ENCODE measurements at places on chromosomes 7 and 10.

DNA sequence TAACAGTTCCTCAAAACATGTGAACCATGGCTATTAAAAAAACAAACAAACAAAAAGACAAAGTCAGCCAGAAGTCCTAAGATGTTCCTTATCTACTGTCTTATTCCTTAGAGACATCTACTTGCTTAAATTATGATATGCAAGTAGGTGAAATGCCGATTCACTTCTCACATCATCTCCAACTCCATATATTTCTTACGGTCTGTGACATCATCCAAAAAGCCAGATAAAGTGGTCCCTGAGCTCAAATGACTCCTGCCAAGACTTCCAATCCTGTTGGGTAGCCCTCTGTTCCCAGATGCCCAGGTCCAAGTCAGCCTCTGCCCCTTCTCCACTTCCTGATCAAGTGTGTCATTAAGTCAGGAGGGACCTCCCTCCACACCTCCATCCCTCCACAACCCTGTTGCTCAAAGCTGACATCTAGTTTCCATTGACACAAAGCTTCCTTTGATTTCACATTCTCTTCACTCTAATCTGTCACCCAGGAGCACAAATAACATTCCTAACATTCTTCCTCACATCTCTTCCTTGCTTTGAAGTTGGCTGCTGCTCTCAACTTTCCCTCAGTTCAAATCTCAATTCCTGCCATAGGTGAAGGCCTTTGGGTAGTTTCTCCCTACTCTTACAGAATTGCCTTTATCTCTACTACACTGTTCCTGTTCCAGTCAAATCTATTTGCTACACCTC is 56.1 kb upstream of the PDLIM1 start:
- DNase-seq: no peak

DNA sequence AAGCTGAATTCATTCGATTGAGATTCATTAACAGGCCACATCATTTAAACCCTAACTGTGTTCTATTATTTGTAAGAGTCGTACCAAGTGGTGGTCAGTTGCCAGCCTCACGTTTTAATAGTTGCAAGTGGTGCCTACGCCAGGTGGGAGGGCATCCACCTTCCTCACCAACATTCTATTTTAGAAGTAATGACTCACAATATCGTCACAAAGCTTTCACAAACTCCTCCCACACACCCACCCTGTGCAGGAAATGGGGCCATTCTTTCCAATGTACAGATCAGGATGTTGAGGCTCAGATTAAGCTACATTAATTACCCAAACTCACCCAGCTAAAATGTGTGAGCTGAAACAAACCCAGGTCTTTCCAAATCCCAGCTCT is 77.3 kb upstream of the SAMD8 start:
- no peak for DNase-seq

GRCh38 chr7:148419856-148420832 is 170.4 kb upstream of the C7orf33 start:
- DNase-seq: no peak

- peak; percentile 85 for DNase-seq
Measured at GRCh38 chr7:135801045-135801693, 52.6 kb upstream of the FAM180A start.

DNA sequence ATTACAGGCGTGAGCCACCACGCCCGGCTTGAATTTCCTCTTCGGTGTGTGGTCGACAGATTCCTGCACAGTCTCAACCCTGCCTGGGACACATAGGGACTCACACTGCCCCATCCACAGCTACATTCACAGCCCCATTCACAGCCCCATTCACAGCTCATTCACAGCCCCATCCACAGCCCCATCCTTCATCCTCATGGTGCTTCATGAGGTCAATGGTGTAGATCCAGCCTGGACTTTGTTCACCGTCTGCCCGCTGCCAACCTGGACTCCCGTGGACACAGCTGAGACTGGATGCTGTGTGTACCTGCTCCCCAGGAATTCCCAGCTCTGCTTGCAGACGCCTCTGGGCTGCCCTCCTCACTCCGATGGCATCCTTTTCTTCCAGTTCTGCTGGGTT is 5.2 kb downstream of the IDI2 start:
- no peak for DNase-seq

- DNase-seq: no peak
Measured at GRCh38 chr7:98624846-98625420, 7.8 kb downstream of the NPTX2 start.

GRCh38 chr7:27883696-27884095 is 143.7 kb downstream of the TAX1BP1 start:
- no peak for DNase-seq

GRCh38 chr7:3910054-3910453 is 609.0 kb downstream of the SDK1 start:
- no peak for DNase-seq

GRCh38 chr7:83148776-83149175 is 13.9 kb downstream of the PCLO start:
- DNase-seq: no peak

DNA sequence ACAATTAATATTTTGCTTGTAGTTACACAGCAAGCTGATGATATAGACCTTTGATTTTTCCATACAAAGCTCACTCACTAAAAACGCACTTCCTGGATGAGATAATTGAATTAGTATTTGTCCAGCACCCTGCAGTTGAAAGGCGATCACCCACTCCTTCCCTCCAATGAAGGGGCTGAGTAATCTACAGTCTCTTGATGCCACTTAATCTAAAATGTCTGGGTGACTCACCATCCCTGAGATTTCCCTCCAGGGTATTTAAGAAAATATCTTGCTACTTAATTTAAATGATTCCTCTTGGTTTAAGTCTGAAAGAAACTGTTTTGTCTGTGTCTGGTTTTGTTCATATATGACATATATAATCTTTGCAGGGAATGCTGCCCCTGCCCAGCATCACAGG is 515.3 kb downstream of the GRID1 start:
- DNase-seq: no peak

DNA sequence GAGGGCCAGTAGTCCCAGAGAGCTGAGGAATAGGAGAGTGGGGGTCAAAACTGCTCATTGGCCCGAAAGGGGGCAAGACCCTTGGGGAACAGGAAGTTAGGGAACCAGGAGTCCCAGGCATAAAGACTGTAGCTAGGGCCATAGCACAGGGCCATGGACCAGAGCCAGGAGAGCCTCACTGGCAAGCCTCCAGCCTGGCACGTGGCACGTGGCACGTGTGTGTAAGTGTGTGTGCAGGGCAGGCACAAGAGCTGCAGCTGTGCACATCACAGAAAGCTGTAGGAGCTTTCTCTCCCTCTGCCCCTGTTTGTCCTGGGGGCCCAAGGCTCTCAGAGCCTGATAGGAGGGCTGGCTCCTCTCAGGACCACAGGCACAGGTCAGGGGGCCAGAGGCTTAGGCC is 47.8 kb upstream of the SLF2 start:
- DNase-seq: no peak

DNA sequence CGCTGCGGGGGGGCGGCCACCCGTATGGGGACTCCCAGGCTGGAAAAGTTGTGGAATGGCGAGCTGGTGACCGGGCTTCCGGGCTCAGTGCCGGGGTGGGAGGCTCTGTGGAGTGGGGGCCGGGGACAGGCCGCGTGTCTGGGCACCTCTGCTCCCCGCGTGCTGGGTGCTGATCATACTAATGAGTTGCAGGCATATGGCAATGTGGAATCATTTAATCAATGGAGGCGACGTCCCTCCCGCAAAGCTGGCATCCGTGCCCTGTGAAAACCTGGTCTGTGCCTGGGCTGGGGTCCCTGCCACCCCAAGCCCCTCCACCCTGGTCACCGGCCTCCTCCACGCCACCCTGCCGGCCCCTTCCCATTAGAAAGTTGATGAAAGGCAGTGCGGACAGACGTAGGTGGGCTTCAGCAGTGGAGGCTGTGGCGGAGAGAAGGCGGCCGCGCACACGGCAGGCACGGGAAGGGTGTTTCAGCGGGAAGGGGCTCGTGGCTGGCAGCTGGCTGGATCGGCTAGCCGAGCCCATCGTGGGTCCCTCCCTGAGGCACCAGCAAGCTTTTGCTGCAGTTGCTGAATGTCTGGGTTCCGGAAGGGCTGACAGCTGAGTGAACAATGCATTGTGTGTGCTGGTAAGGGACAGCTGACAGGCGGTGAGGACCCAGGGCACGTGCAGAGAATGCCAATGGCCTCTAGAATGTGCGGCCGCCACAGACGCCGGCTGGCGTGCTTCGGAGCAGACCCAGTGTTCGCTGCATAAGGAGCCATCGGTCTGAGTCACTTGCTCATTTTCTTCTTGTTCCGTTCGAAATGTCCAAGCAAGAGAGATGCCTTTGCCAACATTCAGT is 1.5 kb downstream of the ADGRA1 start:
- DNase-seq: no peak

DNA sequence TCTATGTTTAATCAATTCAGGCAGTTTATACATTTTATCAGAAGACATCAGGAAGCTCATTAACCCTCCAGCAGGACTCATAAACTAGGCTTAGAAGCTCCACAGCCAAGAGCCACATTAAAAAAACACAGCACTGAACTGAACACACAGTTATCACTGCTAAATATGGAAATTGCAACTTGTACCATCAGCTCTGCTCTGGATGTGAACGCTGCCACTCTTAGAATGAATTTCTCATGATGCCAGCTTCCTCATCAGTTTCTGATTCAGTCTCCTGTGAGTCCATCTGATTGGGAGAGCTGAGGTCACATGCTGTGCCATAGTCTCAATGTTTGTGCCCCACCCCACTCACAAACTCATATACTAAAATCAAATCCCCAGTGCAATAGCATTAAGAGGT is 17.1 kb upstream of the ING3 start:
- no peak for DNase-seq

DNA sequence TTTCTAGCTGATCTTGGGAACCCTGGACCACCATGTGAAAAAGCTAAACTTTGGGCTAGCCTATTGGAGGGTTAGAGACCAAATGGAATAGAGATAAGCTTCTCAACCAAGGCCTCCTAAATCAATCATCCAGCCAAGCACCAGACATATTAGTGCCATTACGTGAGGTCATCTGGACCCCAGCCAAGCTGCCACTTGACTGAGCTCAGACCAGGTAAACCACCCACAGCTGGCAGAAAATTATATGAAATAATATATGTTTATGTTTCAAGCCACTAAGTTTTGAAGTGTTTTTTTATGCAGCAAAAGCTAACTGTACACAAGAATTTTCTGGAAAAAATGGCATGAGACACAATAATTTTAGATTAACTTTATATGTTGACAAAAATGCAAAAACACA is 82.6 kb upstream of the PCGF5 start:
- DNase-seq: no peak

GRCh38 chr7:52352013-52352981 is 683.1 kb upstream of the POM121L12 start:
- no peak for DNase-seq

GRCh38 chr7:27260211-27260610 is 17.6 kb downstream of the EVX1 start:
- DNase-seq: no peak

DNA sequence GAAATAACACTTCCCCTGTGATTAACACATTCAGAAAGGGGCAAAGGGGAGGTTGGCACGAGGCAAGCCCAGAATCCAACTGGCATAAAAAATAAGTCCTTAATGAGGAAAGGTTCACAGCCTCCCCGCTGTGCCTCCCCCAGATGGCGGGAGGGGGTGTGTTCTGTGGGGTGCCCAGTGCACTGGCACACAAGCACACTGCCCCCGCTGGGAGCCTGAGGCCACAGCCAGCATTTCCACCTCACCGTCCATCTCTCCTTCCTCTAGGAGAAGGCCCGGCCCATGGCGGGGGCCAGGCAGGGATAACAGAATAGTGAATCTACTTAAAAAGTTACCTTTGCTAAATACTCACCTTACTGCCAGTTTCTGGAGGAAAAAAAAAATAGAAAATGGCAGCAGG is 43.2 kb downstream of the PRKAG2 start:
- no peak for DNase-seq

DNA sequence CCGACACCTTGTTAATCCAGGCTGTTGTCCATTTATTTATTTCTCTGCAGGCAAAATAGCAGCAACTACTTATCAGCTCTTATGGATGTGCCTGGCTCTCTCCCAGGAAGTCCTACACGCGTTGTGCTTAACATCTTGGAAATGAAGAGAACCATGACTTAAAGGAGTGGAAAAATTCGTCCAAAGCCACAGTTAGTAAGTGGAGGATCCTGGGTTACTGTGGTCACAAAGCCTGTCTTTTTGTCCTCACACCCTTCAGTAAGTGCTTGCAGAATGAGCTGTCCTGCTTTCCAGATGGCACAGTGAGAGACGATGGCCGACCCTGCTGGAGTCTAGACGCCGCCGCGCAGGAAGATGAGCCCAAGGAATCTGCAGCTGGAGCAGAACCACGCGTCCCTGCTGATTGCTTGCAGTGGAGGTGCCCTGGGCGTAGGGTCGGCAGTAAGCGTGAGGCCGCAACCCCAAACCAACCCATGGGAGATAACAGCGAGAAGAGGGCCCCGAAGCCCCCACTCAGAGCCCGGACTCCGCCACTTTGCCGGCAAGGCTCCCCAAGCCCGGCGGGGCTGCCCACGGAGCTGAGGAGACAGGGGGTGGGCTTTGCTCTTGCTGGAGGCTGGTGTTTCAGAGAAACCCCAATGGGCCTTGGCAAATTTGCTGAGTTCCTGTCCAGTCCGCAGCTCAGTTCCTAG is 178.6 kb downstream of the CXCL12 start:
- peak; percentile 72 for DNase-seq

DNA sequence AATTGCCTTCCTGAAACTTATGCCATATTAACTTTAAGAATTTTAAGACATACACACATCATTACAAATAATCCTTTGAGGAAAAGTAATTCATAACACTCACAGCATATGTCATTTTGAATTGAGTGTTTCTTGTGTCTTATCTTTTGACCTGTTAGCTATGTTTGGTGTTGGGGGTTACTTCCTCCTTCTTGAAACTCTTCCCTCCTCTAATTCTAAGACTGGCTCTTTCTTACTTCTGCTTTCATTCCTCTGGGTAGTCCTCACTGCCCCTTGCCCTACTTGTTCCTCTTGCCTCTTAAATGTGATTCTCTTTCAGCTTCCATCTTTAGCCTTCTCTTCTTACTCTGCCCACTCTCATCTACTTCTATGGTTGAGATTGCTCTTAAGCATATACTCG is 28.3 kb upstream of the PIP4K2A start:
- DNase-seq: no peak

GRCh38 chr7:157412021-157412443 is 75.2 kb downstream of the DNAJB6 start:
- DNase-seq: peak; percentile 81

DNA sequence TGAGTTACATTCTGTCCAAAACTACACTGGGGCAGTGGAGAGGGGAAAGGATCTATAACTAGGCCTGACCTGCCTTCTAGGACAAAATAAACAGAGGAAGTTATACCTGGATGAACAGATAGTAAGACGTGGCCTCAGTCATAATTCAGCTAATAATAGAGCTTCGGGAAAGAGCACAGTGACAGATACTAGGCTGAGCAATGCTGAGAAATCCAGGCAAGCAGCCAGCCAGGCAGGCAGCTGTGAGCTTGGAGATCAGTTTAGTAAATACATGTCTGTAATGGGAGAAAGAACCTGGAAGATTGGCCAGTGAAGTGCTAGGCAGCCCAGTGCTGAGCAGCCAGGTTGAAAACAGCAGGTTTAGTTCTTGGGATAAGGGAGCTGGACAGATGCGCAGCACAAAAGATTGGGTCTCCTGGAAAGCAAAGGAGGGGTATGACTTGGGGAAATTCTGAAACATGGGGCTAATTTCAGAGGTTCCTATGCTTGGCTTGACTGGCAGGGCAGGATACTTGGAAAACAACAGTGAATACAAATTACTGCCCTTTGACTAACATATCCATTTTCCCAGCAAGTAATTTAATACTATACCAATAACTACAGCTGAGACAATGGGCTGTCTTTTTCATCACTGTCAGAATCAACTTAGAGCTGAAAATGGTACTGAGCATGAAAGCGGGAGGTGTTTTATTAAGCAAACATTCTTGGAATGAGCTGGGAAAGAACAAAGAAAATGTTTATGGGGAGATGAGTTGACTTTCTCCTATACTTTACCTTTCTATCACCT is 140.8 kb downstream of the DGKB start:
- DNase-seq: peak; percentile 72

All from AG08395 (cell line).